ENCODE measurements at places on chromosomes 7 and 10.

GRCh38 chr10:78865931-78866717, 202.6 kb upstream of the ZMIZ1 start:
- DNase-seq: no peak

DNA sequence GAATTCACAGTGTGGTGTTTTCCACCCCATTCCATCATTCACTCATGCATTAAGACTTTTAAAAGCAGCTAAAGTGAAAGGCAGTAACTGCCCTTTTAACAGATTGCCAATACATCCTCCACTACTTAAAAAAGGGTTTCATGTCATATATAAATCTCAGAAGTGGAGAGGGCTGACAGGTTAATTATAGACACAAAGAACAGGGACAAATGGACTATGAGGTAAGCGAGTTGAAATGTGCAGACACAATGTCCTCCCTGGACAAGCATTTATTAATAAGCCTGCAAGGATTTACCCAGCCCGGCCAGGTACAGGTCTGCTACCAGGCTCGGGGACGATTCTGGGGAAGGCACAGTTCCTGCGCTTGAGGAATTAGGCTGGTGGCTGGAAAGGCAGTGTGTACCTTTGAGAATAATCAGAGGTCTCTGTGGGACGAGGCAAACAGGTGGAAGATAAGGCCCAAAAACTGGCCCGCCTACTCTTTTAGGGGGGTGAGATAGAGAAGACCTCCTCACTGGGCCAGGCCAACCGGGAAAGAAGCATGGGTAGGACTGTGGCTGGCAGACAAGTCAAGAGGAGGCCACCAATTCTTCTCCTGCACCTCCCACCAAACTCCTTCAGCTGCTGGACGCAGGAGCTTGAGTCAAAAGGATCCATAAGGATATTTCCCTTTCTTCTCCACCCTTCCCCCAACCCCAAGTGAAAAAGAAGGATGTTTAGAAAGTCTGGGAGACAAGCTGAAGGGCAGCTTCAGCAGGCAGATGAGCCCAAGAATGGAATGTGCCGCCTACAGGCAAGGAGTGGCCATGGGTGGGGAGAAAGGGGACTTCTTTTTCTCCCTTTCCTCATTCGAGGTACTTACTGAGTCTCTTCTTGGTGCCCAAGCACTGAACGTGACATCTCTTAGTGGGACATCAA, 1.5 kb downstream of the PDLIM1 start:
- DNase-seq: peak; percentile 39

DNA sequence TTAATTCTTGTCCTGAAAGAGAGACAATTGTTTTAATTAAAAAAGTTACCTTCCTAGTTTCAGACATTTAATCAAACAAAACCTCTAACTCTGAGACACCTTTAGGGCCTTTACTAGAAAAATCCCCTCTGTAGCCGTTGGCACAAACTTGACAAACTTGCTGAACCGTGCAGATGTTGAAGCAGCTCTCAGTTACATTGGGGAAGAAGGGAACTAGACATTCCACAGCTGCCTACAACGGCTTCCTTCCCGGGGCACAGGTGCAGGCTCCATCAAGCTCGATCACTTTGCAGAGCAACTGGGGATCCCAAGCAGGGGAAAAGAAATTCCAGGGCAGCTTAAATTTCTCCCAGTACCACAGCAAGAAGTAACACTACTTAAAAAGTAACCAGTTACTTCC, 141.3 kb downstream of the SKAP2 start:
- no peak for DNase-seq

GRCh38 chr7:1452205-1452604, 7.1 kb downstream of the MICALL2 start:
- no peak for DNase-seq

- no peak for DNase-seq
Measured at GRCh38 chr7:1300636-1301035, 68.0 kb downstream of the UNCX start.

All from GM13976 (cell line).